ENCODE measurements at places on chromosomes 4 and X.

DNA sequence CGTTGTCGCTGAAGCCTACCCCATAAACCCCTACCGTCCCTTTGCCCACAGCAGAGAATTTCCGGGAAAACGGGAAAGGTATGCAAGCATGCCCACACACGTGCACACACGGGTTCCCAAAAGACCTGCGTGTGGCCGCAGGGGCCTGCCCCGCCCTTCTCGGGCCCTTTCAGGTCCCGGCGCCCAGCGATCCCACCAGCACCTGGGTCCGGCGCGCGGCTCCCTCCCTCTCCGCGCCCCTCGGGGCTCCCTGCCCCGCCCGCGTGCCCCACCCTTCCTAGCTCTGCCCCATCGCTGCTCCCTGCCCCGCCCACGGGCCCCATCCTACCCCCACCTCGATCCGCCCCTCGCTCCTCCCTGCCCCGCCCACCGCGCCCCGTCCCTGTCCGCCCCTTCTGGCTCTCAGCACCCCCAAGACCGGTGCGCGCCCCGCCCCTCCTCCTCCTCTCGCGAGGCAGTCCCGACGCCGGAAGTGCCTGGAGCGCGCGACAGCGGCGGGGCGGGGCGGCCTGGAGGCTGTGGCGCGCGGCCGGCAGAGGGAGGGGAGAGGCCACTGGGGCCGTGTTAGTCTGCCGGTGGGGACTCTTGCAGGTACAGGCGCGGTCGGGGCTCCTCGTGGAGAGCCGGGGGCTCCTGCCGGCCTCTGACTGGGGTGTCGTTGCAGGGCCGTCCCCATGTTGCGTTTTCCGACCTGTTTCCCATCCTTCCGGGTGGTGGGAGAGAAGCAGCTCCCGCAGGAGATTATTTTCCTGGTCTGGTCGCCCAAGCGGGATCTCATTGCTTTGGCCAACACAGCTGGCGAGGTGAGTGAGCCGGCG is at the start of gene ANAPC4:
ANAPC4 (plus strand) TSS at position 510 of the 818 bp plus-strand sequence; CDS start at position 675, 165 bp downstream.
- DNase-seq = peak; percentile 96

DNA sequence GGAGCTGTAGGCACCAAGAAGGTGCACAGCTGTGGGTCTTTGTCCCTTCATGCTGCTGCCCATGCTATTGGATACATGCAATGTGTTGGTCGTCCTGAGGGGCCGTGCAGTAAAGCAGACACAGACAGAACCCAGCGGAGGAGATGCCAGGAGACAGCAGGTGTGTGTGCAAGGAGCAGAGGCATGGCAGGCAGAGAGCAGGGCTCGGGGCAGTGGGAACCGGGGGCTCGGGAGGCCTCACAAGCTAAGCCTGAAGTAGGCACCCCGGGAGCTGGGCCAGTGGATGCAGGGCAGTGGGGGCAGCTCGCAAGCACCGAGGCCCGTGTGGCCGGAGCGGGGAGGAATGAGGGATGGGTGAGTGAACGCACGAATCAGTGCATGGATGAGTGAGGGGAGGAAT is 13.2 kb downstream of the HTRA3 start:
- no peak for DNase-seq

- DNase-seq = no peak
Observed at GRCh38 chrX:150223176-150224015, 139.7 kb upstream of the MAMLD1 start.

GRCh38 chr4:108433832-108434231 is 186.5 kb upstream of the RPL34 start:
- no peak for DNase-seq

GRCh38 chrX:102042372-102043325 is 82.8 kb upstream of the TCEAL2 start:
- no peak for DNase-seq

GRCh38 chrX:46694549-46694948 is 64.4 kb downstream of the SLC9A7 start:
- DNase-seq = no peak

- no peak for DNase-seq
Observed at GRCh38 chrX:30951003-30951402, 61.9 kb upstream of the TAB3 start.

- no peak for DNase-seq
Observed at GRCh38 chr4:26020083-26020668, 106.2 kb downstream of the SMIM20 start.

DNA sequence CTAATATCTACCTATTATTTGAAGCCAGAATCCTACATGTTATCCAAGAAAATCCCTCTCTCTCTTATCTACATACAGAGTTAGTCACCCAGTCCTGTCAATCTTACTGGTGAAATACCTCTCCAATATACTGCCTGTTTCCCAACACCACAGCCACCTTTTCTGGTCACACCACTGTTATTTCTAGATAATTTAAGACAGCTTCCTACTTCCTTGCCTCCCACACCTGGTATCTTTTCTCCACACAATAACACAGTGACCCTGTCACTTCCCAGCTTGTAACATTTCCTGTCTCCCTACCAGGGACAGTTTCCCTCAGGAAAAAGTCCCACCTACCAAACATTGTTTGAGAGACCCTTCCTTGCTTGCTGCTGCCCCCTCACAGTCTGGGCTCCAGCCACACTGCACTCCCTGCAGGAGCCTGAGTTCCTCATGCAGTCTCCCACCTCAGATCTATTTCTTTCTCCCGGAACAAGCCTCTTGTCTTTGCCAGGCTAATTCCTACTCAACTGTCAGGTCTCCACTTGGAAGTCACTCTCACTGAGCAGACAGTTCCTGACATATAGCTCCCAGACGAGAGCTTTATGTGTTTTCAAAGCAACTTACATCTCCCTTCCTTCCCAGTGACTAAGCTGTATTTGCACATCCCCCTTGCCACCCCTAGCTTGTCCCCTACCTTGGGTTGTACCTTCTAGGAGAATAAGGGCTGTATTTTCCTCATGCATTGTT is 73.6 kb upstream of the QRFPR start:
- no peak for DNase-seq

DNA sequence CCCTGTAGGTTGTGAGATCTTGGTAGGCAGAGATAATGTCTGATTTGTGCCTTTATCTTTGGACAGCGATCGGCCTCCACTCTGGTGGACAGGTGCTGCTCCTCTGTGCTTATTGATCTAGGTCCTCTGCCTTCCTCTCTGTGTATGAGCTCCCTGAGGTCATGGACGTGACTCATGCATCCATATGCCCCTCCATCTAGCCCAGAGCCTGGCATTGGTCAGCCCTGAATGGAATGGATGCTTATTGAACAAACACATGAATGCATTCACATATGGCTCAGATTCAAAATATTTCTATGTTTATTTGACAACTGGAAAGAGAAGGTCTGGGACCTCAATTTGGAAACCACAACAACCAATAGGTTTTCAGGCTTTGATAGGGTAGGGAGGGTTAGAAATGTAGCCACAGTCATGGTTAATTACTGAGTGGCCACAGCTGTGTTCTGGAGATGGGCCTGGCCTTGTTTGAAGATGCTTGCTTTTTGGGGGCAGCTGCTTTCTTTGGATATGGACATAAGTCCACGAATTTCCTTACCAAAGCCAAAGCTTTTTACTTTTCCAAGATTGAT is 76.2 kb downstream of the SEL1L3 start:
- no peak for DNase-seq

GRCh38 chr4:188779581-188779980 is 640.3 kb downstream of the TRIML1 start:
- DNase-seq = no peak

GRCh38 chr4:26325191-26325590 is 4.4 kb downstream of the RBPJ start:
- DNase-seq = no peak

- DNase-seq = no peak
Observed at GRCh38 chrX:121639781-121640180, 592.4 kb downstream of the GLUD2 start.

- DNase-seq = no peak
Observed at GRCh38 chrX:118802857-118803256, 20.8 kb upstream of the ZCCHC12 start.

- no peak for DNase-seq
Observed at GRCh38 chrX:10677490-10677889, 57.1 kb upstream of the MID1 start.

DNA sequence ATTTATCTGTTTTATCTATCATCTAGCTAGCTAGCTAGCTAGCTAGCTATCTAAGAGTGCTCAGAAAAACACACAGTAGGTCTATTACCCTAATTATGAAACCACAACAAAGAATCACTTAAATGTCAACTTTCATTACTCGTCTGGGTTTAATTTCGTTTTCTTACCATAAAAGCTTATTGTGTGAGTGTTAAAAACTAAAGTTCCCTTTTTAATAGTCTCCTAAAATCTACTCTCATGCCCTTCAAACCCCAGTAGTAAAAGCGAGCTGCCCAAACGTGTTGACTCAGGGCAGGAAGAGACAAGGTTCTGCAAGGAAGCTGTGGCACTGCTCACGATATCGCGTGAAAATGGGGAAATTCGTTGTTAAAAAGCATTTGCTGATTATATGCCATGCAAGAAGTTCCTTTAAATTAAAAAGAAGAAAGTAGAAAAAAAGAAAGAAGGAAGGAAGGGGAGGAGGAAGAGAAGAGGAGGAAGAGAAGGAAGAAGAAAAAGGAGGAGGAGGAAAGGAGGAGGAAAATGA is 595 bp downstream of the MBNL3 start:
- DNase-seq = no peak

GRCh38 chrX:124641737-124642491 is 295.6 kb downstream of the SH2D1A start:
- DNase-seq = no peak

DNA sequence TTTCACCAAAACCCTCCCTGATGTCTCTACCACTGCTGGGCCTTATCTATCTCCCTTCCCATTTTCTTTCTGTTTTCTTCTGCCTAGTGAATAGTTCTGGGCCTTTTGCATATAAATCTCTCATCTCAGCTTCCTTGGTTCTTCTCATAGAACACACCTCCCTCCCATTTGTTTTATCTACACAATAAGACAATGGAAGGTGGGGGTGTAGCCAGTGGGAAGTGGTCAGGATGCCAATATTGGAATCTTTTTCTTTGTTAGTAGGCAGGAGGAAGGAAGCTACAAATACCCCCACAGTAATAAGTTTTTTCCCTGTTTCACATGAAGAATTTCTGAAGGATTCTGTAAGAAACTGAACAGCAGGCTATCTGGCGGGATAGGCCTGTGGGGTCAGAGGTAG is 30.9 kb upstream of the RHOH start:
- no peak for DNase-seq

GRCh38 chr4:75497133-75497532 is 17.1 kb downstream of the RCHY1 start:
- DNase-seq = no peak

- peak; percentile 21 for DNase-seq
Observed at GRCh38 chrX:31154946-31155345, 83.1 kb upstream of the FTHL17 start.

- no peak for DNase-seq
Observed at GRCh38 chr4:39823191-39823590, 125.3 kb downstream of the UBE2K start.

DNA sequence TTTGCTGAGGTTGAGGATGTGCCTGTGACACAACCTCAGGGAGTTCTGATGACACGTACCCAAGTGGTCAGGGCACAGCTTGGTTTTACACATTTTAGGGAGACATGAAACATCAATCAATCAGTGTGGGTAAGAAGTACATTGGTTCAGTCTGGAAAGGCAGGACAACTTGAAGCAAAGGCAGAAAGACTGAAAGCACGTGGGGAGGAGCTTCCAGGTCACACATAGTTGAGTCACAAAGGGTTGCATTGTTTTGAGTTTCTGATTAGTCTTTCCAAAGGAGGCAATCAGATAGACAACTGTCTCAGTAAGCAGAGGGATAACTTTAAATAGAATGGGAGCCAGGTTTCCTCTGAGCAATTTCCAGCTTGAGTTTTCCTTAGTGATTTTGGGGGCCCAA is 1910.0 kb upstream of the AGA start:
- DNase-seq = no peak

DNA sequence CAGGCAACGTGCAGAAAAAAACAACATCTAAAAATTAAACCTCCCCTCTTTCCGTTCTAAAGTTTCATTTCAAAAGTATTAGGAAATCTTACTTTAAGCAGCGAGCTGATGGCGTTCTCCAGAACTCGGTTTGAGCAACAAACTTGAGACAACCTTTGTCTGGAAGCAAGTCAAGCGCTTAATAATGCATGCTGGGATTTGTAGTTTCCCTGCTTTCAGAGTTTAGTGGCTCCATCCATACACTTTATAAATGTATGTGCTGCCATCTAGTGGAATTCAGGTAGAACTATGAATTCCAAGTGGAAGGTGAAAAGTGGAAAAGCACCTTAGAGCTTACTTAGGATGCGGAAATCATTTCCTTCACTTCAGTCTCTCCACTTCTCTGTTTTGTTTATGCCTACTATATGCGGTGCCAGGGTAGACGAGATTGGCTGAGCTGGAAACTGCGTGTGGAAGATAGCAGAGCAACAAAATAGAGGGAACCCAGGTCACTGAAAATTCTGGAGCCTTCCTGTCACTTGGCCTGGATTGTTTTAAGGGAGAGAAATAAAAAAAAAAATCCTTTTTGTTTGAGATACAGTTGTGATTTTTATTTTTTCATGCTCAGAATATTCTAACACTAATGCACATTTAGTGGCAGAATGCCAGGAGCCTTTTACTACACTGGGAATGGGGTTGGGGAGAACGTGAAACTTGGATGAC is at the start of gene BDH2:
BDH2 (minus strand) TSS at position 144 of the 702 bp plus-strand sequence. CDS start 3,580 bp downstream, outside the sequence.
- peak; percentile 35 for DNase-seq

DNA sequence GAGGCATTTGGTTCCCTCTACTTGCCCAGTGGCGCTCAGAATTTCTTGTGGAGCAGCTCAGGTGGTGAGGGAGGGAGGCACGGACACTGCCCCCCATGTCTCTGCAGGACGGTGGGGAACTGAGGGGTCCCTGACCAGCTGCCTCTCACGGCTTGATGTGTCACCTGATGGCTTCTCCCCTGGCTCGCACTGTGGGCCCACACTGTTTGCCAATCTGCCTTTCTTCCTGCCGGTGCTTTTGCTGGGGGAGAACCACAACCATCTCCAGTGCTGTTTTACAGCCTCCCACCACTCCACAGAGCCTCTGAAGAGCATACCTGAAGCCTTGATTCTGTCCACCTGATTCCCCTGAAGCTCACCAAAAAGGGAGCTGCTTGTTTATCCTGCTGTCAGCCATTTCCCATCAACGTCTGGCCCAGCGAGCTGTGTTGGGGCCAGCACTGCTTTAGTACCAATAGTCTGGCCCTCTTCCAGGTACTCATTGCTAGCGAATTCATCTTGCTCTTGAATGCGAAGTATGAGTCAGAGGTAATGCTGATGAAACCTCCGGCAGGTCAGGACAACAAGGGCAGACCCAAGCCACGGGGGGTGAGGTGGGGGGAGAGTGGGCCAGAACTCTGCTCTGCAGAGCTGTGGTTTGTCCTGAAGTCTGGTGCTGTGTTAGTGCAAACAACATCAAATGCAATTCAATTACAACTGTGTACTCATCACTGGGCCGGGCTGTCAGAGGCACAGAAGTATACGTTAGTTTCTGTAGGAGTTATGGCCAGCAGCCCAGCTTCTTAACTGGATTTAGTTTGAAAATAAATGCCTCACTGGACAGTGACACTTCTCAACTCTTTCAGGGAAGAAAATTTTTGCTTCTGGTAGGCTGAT is 208.3 kb upstream of the JADE1 start:
- peak; percentile 89 for DNase-seq

All from BE2C (cell line).